ENCODE measurements at places on chromosomes 7 and 10.

GRCh38 chr10:3105166-3105565 is 37.8 kb downstream of the PFKP start:
- DNase-seq = no peak

- no peak for DNase-seq
Measured at GRCh38 chr10:99345350-99345749, 16.2 kb downstream of the CNNM1 start.

DNA sequence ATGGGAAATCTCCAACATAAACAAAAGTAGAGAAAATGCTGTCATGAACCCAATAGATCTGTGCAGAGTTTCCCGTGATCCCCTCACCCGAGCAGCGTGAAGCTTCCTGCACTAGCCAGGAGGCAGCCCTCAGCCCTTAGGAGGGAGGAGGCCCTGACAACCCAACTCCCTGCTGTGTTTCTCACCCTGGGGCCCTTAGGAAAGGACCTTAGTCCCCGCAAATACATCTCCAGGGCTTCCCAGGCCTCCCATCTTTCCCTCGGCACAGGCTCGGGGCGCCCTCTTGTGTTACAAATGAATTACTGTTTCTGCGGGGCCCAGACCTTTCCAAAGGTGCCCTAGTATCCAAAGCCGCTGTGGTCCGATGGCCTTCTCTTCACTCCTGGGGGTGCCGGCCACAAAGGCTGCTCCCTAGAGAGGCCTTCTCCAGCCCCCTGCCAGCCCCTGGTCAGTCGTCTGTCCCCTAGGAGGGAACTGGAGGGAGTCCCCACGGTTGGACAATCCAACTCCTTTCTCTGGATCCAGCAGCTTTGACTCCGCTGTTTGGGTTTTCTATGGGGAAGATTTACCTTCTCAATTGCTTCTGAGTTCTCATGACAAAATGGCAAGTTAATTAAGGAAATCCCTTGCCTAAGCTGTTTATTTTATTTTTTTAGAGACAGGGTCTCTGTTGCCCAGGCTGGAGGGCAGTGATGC is 49.9 kb upstream of the SH2B2 start:
- DNase-seq = no peak

GRCh38 chr10:35415505-35415904 is 79.2 kb downstream of the CCNY start:
- DNase-seq = no peak
